ENCODE measurements at places on chromosomes 5 and 9. TPM values are rescaled to one million over a fixed set of nuclear protein-coding genes. Genes with fewer than 3 reads are reported as not detected.

The FKTN gene
- 8.8 TPM for total RNA-seq

The CRAT gene
- 42.3 TPM for total RNA-seq

The KIAA1191 gene
- 113 TPM for total RNA-seq

The SH2D3C gene
- total RNA-seq: 8.9 TPM

The CNTNAP3B gene
- total RNA-seq: 83.3 TPM

The SLC25A48 gene
- total RNA-seq: 2.6 TPM

The PTGDS gene
- total RNA-seq: 20.1 TPM

The SRP19 gene
- 26.2 TPM for total RNA-seq

The RMRP gene
- 1,246 TPM for total RNA-seq

The IDNK gene
- total RNA-seq: 3.1 TPM

The CFAP157 gene
- total RNA-seq: not detected

The ADAMTSL2 gene
- 0.60 TPM for total RNA-seq

The RUFY1 gene
- 49.6 TPM for total RNA-seq

The REXO4 gene
- 20.9 TPM for total RNA-seq

The SH3GL2 gene
- not detected for total RNA-seq

The TRIM14 gene
- total RNA-seq: 21.1 TPM

The HAUS6 gene
- 13.7 TPM for total RNA-seq

The LTC4S gene
- 4.2 TPM for total RNA-seq

The PCDHGA7 gene
- 5.1 TPM for total RNA-seq

The STPG3 gene
- not detected for total RNA-seq

The PCDHA9 gene
- total RNA-seq: 0.08 TPM

The CCL28 gene
- total RNA-seq: 23.8 TPM

The FGF18 gene
- 3.2 TPM for total RNA-seq

The CREB3 gene
- 18.8 TPM for total RNA-seq

The SOWAHA gene
- not detected for total RNA-seq

The ERAP2 gene
- total RNA-seq: 13.0 TPM

The BSPRY gene
- 36.8 TPM for total RNA-seq

The TTC23L gene
- 0.49 TPM for total RNA-seq

The FOXB2 gene
- not detected for total RNA-seq

The AGXT2 gene
- total RNA-seq: not detected

The GRXCR2 gene
- total RNA-seq: not detected

The TAF11L10 gene
- not detected for total RNA-seq

The HEMGN gene
- total RNA-seq: not detected

The RABGAP1 gene
- total RNA-seq: 115 TPM

The SMIM27 gene
- total RNA-seq: 6.8 TPM

The ZFP37 gene
- total RNA-seq: 1.4 TPM

The GABRA1 gene
- total RNA-seq: not detected

The C8G gene
- 2.7 TPM for total RNA-seq

The SAXO1 gene
- 0.05 TPM for total RNA-seq

The CDC20B gene
- total RNA-seq: not detected

The SLC25A2 gene
- total RNA-seq: 0.57 TPM

The LHX3 gene
- total RNA-seq: 0.26 TPM

The ADAMTS2 gene
- total RNA-seq: 3.1 TPM

The SLC27A6 gene
- total RNA-seq: 1.6 TPM

The GARIN3 gene
- total RNA-seq: not detected

The SH3PXD2B gene
- total RNA-seq: 42.1 TPM

The CTXN3 gene
- not detected for total RNA-seq

The FYB1 gene
- total RNA-seq: 3.8 TPM

The C5orf34 gene
- total RNA-seq: 0.64 TPM

Data from suprapubic skin (tissue), 4 donors.